Activated T-helper 2 cell treated with anti-CD3 and anti-CD28 coated beads, Interferon-gamma antibody, Interleukin-2, Interleukin-4, amounts not matched to agents 10 μg/mL and 5 μg/mL and 100 μg/mL, durations not matched to agents 14 hours and 24 hours and 36 hours (primary cell): ENCODE measurements at places on chromosomes 5 and 9.

GRCh38 chr5:107887166-107887943, 216.6 kb upstream of the EFNA5 start:
- no peak for DNase-seq

- no peak for DNase-seq
Observed at GRCh38 chr5:1068204-1068894, 43.5 kb downstream of the SLC12A7 start.

DNA sequence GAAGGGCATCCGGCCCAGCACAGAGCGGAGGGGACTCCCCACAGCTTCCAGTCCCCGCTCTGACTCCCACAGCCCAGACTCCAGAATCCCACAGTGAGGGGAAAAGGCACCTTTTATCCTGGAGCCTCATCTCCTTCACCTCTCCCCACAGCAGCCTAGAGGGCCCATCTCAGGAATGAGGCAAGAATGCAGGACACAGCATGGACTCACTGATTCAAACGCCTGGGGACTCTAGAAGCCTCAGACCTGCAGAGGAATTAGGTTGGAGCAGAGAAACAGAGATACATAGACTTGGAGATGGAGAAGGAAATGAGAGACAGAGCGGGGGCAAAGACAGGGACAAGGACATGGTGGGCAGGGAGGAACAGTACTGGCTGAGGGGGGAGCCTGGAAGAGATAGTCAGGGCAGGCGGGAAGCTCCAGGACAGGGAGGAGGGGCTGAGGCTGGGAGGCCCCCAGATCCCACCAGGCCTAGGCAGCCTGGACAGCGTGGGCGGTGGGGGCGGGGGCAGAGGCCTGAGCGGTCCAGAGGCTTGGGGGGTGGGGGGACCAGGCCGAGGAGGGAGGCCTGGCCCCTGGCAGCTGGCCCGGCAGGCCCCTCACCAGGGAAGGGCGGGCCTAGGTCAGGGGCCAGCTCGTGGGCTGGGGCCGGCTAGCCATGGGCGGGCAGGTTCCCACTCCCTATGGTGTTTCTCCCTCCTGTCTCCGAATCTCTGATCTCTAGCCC, 15.8 kb downstream of the CNTFR start:
- DNase-seq, result no peak

DNA sequence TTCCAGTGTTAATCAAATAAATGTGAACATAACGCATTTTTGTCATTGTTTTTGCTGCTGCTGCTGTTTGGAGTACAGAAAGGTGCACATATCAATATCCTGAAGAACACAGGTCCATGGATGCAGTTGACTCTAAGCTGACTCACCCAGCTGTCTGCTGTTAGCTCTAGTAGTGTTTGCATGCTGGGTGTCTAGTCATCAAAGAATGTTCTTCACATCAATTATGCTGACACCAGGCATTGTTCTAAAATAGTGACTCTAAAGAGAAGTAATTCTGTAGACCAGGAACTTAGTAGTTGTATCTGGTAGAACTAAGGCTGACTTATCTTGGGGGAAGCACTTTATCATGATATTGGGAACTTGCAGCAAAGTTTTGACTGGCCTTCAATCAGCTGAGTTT, 55.7 kb upstream of the DPYSL3 start:
- DNase-seq, result no peak

- no peak for DNase-seq
Observed at GRCh38 chr5:73654171-73654811, 28.3 kb downstream of the ARHGEF28 start.

- DNase-seq, result peak; percentile 49
Observed at GRCh38 chr5:102755686-102756371, 724 bp downstream of the PAM start.

DNA sequence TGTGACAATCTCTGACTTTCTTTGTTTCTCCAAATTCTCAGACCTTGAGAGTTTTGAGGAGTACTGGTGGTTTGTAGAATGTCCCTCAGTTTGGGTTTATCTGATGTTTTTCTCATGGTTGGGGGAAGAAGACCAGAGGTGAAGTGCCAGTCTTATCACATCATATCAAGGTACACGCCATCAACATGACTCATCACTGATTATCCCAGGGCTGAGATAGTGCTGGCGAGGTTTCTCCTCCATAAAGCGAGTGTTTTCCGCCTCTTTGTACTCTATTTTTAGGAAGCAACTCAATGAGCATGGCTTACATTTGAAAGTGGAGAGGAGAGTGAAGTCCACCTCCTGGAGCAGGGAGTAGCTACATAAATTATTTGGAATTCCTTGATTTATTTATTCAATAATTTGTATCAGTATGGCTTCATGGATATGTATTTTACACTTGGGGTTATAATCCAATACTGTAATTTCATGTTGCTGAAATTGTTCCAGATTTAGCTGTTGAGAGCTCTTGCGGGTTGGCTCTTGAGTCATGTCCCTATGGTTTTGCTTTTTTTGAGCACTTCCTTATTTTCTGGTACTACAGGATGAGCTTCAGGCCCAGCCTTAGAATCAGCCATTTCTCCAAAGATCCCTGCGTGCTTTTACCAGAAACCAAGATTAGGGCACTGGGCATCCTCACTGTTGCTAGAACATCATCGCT, 23.9 kb downstream of the DCANP1 start:
- DNase-seq, result no peak

DNA sequence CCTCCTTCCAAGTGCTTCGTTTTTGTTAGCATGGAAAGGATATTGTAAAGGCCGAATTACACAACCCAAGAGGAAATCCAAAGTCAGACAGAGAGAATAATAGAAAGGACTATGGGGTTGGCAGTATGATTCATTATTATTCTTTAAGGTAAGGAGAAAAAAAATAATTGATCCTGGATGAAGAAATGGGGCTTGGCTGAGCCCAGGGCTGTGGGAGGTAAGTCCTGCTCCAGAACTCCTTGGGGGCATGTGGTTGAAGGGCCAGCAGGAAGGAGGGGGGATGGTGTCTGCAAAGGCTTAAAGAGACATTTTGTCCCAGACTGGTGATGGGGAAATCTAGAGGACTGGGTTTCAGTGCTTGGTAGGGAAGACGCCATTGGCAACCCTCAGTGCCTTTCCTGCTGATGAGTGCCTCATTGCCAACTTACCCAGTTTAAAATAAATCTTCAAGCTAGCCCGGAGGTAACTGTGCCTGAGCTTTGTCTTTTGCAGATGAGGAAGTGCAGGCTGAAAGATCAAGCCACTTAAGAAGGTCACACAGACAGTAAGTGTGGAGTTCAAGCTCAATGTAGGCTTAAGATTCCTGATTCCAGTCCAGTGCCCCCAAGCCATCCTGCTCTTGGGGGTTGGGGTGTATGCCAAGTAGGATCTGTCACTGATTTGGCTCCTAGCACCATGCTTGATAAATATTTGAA, 30.2 kb downstream of the FOXI1 start:
- DNase-seq, result no peak

- DNase-seq, result no peak
Observed at GRCh38 chr9:85949586-85950335, 8.8 kb downstream of the NAA35 start.

DNA sequence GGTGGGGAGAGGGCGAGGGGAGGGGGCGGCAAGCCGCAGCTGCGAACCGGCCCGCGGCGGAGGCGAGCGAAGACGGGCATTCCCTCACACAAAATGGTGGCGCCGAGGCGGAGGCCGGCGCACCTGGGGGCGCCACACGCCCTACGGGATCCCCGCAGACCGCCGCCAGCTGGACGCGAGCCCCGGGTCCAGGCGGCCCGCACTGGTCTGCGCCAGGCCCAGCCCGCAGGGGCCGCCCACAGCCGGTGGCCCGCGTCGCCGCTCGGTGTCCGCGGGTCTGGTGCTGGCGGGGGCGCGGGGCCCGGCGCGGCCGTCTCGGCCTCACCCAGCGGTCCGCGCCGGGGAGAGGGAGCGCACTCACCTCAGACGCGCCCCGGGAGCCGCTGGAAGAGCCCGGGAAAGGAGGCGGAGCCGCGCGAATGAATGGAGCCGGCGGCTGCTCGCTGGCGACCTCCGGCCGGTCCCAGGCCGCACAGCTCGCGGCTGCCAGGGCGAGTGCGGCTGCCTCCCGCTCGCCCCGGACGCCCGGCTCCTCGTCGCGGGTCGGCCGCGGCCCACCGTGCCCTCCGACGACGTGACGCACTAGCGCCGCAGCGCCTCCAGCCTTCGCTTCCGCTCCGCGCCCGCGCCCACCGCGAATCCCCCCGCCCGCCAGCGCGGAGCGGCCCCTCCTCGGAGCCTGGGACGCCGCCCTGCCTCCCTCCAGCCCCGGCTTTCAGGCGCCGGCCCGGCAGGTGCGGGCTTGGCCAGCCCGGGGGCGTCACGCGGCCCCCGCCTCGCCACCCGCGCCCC, at the start of gene FAM169A:
Gene FAM169A, minus strand, starts transcription at position 584 of the 792 bp plus-strand sequence. CDS start 24,711 bp downstream, outside the sequence.
- DNase-seq, result peak; percentile 14

DNA sequence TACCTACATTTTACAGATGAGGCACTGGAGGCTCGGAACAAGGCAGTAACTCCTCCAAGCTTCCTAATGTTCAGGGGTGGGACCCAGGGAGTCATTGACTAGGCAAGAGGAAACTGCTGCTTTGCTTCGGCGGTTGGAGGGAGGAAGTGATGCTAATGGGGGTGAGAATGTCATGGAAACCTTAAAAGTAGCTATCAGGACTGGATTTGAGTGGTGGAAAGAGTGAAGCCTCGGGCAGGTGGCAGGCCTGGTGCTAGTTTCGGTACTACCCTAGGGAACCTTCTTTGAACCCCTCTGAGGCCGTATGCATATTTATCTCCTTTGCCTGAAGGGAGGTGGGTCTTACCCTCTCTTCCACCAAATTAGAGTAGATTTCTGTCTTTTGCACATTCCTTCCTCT, 1.6 kb downstream of the BSPRY start:
- DNase-seq, result peak; percentile 52

DNA sequence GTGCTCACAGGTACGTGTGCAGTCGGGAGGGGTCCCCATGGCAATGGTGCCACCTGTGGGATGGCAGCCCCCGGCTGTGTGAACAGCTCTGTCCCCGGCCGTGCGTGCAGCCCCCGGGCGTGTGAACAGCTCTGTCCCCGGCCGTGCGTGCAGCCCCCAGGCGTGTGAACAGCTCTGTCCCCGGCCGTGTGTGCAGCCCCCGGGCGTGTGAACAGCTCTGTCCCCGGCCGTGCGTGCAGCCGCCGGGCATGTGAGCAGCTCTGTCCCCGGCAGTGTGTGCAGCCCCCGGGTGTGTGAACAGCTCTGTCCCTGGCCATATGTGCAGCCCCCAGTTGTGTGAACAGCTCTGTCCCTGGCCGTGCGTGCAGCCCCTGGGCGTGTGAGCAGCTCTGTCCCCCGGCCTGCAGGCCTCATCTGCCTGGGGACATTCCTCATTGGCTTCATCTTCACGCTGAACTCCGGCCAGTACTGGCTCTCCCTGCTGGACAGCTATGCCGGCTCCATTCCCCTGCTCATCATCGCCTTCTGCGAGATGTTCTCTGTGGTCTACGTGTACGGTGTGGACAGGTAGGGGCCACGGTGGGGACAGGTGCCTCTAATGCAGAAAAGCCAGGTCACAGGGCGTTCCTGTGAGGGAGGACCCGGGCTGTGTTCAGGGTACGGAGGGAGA, 5.9 kb upstream of the SLC6A18 start:
- no peak for DNase-seq

DNA sequence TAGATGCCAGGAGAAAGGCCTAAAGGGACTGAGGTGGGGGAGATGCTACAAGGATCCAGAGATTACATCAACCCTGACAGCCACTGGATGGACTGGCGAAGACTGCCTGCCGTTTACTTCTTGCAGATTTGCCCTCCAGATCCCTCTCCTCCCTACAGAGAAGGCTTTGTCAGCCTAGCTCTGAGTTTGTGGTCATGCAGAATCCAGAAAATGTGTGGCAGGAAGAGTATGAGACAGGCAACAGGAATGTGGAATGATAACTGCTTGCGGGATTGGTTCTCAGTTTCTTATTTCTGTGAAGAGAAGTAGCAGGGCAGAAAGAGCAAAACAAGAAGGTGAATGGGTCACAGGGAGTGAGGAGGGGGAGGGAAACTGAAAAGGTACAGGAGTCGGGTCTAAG, 129.6 kb downstream of the TLE1 start:
- no peak for DNase-seq

DNA sequence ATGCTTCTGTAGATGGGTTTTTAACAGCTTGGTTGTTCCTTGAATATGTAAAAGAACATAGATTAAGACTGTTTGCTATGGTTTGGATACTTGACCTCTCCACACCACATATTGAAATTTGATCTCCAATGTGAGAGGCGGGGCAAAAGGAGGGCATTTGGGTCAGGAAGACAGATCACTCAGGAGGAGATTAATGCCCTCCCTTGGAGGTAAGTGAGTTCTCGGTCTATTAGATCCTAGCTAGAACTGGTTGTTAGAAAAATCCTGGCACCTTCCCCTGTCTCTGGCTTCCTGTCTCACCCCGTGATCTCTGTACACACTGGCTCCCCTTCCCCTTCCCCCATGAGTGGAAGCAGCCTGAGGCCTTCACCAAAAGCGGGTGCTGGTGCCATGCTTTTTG, 281.1 kb upstream of the ANKRD55 start:
- DNase-seq, result no peak

DNA sequence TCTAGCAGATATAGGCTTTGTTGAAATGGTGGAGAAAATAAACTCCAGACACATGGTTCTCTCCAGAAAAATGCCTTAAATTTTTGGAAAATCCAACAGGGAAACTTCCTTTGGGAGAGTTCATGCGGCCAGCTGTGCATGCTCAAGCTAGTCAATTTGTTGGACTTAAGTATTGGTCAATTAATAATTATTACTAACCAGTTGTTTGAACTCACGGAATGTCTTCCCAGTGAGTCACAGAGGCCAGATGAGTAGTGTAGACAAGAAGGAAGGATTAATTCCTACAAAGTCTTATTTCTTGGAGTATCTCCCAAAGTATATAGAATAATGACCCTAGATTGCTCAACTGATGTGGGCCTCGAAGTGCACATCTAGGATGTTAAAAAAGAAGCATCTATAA, 103.6 kb downstream of the MACIR start:
- no peak for DNase-seq
